ENCODE measurements at places on chromosomes 5 and 9.

DNA sequence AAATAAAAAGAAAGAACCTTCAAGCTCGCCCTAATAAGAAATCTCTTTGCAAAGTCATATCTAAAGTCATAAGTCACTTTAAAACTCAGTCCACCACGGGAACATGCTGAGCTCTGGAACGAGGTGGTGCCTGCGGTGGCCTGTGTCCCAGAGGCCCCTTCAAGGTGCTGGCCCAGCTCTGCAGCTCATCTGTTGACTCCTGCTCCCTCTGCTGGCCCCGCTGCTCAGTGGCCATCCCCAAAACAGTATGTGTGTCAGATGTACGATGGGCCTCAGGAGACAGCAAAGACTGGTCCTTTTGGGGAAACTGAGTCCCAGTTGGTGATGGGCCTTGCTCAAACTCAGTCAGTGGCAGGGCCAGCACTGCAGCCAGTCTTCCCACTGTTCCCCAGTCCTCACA lies 22.8 kb upstream of the FOXB2 start:
- DNase-seq = peak; percentile 59

DNA sequence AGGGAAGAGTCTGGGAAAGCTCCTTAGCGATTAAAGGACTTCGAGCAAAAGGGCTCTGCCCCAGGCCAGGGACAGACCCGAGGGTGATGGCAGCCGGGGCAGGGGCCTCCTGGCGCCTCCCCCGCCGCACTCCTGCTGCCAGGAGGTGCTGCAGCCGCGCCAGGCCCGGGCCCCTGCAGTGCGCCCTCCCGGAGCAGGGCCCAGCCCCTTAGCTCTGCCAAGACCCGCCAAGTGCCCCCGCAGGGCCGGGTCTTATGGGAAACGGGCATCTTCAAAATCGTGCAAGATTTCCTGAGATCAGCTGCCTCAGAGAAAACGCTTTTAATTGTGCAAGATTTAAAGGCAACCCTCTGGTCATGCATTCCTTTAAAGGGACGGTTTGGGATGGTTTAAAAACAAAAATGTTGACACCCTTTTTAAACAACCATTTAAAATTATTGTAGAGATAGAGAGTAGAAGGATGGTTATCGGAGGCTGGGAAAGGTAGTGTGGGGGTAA lies 52.4 kb downstream of the CDC14B start:
- no peak for DNase-seq

GRCh38 chr5:14144586-14145434 lies 1.7 kb downstream of the TRIO start:
- DNase-seq = peak; percentile 81

GRCh38 chr5:113059232-113060040 lies 82.8 kb downstream of the DCP2 start:
- peak; percentile 83 for DNase-seq

DNA sequence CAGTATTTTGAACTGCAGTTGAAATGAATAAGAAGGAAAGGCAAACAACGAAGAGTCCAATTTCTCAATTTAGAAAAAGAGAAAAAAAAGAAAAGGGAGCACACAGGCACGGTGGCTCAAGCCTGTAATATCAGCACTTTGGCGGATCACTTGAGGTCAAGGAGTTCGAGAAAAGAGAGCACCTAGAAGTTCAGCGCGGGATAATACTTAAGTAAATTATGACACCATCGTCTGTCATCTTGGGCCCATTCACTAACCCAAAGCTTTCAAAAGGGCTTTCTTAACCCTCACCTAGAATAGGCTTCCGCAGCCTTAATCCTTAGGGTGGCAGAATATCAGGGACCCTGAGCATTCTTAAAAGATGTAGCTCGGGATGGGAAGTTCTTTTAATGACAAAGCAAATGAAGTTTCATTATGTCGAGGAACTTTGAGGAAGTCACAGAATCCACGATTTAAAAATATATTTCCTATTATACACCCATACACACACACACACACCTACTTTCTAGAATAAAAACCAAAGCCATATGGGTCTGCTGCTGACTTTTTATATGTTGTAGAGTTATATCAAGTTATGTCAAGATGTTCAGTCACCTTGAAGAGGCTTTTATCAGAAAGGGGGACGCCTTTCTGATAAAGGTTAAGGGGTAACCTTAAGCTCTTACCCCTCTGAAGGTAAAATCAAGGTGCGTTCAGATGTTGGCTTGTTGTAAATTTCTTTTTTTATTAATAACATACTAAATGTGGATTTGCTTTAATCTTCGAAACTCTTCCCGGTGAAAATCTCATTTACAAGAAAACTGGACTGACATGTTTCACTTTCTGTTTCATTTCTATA lies 602 bp upstream of the CD274 start:
- no peak for DNase-seq

DNA sequence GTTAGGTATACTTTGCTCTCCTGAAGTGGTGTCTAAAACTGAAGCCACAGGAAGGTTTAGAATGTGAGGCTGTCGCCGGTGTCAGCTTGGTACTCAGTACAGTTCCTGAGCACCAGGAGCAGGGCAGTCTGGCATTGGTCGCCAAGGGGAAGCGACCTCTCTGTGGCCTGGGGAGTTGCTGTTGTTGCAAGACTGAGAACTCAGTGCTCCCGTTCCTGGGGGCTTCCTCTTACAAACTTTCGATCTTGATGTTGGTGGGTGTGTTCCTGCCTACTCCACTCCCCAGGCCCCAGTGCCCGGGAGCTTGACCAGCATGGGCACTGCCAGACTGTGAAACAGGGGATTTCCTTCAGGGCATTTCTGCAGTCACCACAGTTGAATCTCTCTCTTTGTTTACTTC lies 52.4 kb upstream of the PPARGC1B start:
- DNase-seq = no peak

DNA sequence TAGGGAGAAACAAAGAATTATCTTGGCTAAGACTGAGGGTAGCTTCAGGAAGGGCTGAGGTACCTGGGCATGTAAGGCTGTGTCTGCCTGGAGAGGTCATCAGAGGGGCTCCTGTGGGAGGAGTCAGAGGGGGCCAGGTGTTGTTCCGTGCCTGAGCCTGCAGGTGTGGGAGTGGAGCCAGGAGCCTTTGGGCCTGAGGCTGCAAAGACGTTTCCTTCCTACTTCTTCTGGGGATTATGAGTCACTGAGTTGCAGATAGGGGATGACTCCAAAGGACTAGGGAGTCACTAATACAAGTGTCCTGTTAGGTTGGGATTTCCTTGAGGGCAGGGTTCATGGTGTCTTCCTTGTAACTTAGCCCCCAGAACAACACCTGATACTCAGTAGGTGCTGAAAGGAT lies 391.1 kb downstream of the ARHGEF28 start:
- no peak for DNase-seq

DNA sequence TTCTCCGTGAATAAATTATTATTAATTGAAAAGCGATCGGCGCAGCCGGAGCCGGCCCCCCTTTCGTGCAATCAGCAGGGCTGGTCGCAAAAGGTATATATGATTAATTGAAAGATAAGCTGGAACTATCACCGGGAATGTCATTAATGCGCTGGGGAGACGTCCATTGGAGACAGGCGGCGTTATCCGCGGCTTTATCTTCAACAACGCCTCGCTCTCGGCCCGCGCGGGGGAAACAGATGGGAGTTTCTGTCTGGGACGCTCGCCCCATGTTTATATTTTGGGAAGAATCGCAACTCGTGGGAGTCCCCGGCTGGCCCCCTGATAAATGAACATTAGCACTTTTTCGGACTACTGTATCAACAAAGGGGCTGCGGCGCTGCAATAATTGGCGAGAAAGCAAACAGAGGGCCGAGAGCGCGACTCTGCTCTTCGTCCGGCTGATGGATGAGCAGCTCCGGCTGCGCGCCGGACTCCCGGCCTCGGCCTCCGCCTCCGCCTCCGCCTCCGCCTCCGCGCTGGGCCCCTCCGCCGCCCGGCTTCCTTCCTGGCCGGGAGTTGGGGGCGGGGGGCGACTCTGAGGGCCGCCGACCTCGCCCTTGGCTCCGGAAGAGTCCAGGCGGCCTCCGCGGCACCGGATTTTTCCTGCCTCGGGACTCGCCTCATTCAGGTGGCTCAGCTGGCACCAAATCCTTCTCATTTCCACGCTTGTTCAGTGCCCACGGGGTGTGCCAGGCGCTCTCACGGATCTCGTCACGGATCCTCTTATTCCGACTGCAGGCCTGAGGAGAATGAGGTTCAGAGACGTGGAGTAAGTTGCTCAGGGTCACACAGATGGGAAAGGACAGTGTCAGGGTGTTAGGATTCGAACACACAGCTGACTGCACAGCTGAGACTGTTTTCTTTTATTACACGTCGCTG lies 3.6 kb upstream of the NKX2-5 start:
- no peak for DNase-seq

- DNase-seq = no peak
Observed at GRCh38 chr9:18526685-18527084, 52.7 kb downstream of the ADAMTSL1 start.

DNA sequence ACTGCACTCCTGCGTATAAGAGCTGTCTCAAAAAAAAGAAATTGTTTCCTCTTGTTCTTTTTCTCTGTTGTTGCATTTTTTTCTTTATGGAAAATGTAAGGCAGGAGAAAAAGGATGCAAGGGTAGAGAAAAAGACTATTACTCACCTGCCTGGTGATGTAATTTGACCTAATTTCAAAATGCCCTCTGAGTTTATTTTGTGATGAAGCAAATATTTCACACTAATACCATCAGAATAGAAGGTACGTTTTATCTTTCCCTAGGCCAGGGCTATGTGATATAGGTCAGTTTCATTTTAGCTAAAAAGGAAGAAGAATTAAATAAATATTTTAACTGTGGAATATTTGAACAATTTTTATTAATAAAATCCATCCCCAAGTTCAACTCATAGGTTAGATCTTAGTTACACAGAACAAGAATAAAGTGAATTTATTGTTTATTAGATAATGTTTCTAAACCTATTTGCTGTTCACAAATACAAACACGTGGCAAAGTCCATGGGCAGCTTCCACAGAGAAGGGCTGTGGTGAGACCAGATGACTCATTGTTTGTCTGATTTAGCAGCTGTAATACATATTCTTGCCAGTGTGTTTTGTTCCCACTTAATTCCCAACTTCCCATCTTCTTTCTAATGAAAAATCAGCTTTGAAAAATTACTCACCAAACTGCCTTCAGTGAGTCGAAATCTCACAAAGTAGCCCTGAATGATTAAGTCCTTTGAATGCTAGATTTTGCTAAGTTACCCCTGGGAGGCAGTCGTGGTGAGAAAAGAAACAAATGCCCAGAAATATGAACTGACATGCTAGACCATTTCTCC lies 52.8 kb upstream of the CCDC112 start:
- no peak for DNase-seq

GRCh38 chr9:130111786-130112537 lies 58.3 kb downstream of the GPR107 start:
- DNase-seq = peak; percentile 84

- no peak for DNase-seq
Observed at GRCh38 chr5:112794410-112794809, 56.7 kb downstream of the APC start.

DNA sequence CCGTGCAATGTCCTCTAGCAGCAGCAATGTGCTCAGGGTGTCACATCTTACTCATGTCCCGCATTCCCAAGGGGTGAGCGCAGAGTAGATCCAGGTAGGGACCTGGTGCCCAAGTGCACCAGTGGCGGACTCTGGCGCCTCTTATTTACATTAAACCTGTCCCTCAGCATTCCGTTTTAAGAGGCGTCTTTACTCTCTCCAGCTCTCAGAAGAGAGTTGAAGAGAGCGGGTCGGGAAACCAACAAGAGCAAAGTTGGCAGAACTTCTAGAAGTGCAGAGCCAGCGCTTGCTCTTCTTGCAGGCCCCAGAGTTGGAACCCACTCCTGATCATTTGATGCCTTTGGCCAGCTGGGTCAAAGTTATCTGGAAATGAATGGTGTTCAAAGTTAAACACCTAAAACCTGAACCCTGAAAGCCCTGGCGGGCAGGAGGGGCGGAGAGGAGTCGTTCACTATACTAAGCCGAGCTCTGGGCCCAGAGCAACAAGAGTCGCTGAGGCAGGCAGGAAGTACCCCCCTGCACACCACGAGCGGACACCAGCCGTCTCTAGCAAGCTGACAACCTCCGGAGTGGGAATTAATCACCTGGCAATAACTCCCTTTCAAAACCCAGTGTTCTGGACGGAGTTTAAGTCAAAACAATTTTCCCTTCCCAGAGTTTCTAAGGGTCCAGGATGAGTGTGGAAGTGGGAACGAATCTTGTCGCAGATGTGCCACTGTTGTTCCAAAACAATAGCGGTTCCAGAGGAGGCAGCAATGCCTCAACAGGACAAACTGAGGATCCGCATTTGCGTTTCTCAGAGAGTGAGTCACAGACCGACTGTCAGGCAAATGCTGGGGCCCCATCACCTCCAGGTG lies 122.8 kb downstream of the TMEM161B start:
- peak; percentile 46 for DNase-seq

DNA sequence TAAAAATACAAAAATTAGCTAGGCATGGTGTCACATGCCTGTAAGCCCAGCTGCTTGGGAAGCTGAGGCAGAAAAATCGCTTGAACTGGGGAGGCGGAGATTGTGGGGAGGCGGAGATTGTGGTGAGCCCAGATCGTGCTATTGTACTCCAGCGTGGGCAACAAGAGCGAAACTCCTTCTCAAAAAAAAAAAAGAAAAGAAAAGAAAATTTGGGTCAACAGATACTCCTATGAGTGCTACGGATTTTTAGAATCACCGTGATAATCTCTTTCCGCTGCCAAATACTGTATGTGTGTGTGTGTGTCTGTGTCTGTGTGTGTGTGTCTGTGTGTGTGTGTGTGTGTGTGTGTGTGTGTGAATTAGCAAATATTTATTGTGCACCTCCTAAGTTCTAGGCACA lies 64.4 kb downstream of the ARRDC3 start:
- DNase-seq = no peak

DNA sequence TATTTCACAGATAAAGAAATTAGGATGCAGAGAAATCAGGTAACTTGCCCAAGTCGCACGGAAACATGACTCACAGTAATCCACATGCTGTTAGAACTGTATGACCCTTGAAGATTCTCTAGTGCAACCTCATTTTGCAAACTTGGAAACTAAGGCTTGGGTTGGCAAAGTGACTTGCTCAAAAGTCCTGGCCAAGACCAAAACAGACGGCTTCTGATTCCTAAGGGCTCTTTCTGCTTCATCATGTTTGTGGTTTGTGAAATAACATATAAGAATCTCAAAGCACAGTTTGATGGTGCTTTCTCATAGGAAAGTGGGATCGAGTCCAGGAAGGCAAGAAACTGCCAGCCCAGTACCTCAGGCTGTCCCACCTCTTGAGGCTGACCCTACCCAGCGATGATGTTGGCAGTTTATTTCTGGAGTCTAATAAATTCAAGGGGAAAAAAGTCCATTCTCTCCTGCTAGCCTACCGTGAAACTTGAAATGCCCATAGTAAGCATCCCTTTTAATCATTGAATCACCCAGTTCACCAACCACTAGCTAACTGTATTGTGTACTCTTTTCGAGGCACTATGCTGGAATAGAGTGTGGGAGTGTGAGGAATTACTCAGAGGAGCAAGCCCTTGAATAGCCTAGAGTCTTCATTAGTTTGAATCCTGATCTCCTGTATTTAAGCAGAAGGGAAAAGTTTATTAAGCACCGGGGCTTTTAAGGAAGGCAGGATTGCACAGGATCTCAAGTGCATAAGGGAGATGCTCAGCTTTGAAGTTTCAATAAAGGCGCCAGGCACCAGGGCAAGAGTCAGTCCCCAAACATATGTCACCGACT lies 14.1 kb downstream of the CAPSL start:
- no peak for DNase-seq

Data from kidney (tissue), 22 donors.